ENCODE measurements at places on chromosomes 11 and 22.
A peak's percentile ranks its signal among the peaks of the same experiment; 100 is the strongest.

GRCh38 chr11:68470304-68470811, 9.8 kb downstream of the PPP6R3 start:
- DNase-seq, result no peak

GRCh38 chr11:65150509-65151299, 16.4 kb upstream of the SYVN1 start:
- DNase-seq, result peak; percentile 13

DNA sequence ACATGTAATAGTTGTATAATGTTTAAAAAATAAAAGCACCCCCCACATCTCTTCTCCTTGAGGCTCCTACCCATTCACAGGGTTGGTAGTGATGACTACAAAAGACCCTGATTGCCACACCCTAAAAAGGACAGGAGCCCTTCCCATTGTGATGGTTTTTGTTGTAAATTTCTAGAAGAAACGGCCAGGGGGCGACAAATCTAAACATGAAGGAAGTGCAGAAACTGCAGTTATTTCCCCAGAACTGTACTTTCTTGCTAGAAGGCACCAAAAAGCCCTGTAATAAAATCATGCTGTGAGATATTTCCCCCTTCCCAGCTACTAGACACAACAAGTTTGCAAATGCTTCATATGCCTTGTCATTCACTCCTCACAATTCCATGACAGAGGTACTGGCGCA, 10.8 kb downstream of the PRR5L start:
- peak; percentile 47 for DNase-seq

DNA sequence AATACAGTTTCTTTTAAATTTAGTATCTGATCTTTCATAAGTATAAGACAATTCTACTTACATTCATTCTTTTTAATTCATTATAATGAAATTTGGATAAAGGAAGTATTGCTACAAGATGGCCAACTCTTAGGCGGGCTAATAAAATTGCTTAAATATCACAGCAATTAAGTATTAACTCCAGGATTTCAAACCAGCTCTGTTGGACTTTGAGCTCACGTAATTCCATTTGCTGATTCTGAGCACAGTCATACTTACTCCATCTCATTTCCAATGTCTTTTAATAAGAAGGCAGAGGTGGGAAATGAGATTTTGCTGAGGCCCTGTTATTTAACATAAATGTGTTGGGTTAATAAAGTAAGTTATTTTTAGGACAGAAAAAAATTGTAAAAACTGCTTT, 748.1 kb downstream of the KCNA4 start:
- DNase-seq, result no peak

DNA sequence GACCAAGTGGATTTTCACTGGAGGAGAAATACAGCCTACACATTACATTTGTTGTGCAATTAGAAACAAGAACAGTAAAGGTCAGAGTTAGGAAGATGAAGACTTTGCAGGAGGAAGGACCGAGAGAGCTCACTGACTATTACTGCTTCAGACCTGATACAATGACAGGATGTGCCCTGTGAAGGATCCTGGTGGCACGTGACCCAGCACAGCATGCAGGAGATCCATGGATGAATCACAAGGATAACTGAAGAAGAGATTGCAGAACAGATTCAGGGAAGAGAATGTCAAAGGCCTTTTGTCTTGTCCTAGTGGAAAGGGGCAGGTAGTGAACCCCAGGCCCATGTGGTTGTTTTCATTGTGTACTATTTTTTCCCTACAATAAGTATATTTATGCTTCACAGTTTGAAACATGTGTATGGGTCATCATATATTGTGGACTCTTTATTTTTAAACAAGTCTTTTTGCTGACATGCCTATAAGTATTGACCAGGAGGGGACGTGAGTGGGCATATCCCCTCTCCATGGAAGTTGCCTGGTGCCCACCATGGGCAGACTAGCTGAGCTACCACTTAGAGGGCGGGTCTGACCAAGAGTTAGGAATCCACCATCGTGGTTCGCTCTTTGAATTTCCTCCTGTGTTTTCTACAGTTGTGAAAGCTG, 44.3 kb downstream of the RASSF10 start:
- no peak for DNase-seq

- no peak for DNase-seq
These were observed 17.0 kb downstream of the MRPL48 start for GRCh38 chr11:73804712-73805111.

DNA sequence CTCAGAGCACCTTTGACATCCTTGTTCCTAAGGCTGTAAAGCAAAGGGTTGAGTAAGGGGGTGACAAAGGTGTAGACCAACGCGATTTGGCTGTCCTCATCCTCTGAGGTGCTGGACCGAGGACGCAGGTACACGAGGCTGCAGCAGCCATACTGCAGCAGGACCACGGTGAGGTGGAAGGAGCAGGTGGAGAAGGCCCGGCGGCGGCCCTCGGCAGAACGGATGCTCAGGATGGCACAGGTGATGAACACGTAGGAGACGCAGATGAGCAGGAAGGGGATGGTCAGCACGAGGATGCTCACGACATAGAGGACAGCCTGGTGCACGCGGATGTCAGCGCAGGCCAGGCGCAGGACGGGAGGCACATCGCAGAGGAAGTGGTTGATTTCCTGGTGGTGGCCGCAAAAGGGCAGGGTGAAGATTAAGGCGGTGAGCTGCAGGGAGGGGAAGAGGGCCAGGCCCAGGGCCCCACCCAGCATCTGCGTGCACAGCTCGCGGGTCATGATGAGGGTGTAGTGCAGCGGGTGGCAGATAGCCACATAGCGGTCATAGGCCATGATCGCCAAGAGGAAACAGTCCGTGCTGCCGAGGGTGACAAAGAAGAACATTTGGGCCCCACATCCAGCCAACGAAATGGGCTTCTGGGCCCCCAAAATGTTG, 632 bp downstream of the OR10Q1 start:
- no peak for DNase-seq

- DNase-seq, result peak; percentile 40
These were observed 1.5 kb downstream of the SYT12 start for GRCh38 chr11:67024410-67024809.

DNA sequence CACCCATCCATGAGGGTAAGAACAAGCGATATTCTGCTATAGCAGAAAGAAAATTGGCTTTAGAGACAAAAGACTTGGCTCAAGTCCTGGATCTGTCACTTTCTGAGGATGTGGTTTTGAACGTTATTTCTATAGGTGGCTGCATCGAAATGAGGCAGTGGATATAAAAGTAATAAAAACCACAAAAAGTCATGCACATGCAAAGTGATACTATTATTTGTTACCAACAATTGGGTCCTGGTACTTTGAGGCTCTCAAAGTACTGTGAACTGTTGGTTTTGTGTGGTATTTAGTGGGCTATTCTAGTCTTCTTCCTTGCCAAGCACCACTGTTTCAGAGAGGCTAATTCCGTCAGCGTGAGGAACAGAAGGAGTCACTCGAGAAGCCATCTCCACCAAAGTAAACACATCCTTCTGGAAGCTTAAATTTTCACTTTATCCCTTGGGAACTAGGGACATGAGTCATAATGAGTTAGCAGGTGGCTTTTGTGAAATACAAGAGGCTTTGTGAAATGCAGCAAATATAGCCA, 13.1 kb downstream of the UBASH3B start:
- peak; percentile 45 for DNase-seq

DNA sequence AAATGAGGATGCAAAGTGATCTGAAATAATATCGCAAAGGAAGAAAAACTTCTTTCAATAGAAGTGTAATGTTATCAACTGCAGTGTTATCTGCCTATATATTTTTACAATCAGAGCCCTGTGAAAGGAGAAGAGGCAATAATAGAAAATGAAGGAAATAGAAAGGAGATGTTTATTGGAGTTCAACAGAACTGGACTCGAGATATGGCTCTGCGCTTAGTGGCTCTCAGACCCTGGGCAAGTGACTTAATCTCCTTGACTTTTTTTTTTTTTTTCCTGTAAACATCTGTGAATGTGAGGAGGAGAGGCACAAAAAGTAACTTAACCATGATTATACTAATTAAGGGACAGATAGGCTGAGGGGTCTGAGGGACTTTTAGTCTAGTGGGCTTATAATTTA, 18.9 kb downstream of the CNTF start:
- no peak for DNase-seq

DNA sequence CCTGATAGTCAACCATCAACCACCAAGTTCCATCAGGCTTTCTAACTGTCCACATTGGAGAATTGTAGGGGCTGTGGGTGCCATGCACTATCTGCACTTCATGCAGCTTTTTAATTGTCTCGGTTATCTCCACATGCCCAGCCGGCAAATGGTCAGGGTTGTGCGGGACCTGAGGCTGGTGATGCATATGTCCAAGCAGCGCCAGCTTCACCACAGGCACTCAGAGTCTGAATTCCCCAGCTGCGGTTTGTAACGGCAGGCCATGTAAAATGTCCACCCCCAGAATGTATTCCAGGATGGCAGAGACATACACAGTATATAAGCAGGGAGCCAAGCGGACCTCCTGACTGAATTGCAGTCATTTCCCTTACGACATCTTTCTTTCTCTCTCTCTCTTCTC, 435.6 kb downstream of the DYNC2H1 start:
- DNase-seq, result no peak

GRCh38 chr22:45731041-45731797, 59.6 kb downstream of the ATXN10 start:
- no peak for DNase-seq

DNA sequence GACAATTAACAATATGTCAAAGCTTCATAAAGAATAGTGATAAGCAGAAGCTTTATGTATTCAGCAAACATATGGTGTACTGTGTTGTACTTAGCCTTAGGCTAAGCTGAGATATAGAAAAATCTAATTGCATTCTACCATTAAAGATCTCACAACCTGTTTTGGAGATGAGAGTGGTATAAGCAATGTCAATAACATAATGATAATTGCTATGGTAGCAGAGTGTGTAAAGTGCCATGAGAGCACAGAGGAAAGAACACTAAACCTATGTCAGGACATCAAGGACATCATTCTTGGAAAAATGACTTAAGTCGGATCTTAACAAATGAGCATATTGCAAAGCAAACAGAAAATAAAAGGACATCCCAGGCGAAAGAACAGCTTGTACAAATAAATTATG, 28.6 kb upstream of the ANGPTL5 start:
- DNase-seq, result no peak

DNA sequence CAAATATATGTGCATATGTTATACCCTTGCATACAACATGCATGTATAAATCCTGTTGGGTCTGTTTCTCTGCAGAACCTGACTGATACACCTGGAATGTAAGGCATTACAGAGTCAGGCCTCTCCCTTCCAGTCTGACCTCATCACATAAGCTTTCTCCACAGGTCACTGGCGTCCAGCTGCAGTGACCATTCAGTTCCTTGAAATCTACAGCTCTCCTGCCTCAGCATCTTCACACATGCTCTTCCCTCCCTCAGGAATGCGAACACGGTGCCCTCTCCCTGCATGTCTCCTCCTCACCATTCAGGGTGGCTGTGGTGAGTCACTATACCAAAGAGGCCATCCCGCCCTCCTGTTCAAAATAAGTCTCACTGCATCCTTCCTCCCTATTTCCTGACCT, 657.8 kb upstream of the B3GAT1 start:
- no peak for DNase-seq

GRCh38 chr11:57361926-57362325, 19.0 kb downstream of the PRG3 start:
- no peak for DNase-seq

GRCh38 chr11:27204529-27204928, 158.5 kb downstream of the CCDC34 start:
- DNase-seq, result no peak

GRCh38 chr11:134132808-134133207, 63.9 kb downstream of the JAM3 start:
- no peak for DNase-seq

DNA sequence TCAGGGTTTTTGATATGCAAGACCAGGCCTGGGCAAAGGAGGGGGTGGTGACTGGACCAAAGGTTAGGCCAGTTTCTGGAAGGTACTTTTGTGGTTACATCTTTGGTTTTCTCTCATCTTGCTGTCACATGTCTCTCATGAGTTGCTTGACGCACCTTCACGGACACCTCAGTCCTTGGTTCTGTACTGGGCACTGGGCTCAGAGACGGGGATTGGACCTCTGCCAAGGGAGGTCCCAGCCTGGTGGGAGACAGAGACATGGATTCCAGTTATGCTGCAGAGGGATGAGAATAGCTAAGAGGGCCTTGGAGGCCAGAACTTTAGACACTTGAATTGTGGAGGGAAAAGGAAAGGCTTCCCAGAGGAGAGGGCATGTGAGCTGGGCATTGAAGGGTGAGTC, 1.7 kb downstream of the USP35 start:
- DNase-seq, result no peak

GRCh38 chr22:30228509-30229359, 17.8 kb downstream of the LIF start:
- DNase-seq, result no peak

DNA sequence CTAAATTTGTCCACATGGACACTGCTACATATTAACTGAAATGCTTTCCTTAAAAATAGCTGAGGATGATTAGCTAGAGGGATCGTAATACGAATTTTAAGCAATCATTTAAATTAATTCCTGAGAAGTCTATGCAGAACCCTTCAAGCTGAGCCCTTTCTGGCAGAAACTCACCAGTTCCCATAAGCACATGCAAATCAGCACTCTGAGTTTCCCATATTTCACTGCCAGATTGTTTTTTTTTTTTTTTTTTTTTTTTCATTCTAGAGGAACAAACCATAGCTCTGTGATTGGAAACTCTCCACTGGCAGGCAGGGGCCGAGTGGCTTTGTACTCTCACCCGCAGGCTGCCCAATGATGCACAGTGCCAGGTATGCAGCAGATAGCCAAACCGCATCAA, 145.6 kb downstream of the EFCAB6 start:
- no peak for DNase-seq

DNA sequence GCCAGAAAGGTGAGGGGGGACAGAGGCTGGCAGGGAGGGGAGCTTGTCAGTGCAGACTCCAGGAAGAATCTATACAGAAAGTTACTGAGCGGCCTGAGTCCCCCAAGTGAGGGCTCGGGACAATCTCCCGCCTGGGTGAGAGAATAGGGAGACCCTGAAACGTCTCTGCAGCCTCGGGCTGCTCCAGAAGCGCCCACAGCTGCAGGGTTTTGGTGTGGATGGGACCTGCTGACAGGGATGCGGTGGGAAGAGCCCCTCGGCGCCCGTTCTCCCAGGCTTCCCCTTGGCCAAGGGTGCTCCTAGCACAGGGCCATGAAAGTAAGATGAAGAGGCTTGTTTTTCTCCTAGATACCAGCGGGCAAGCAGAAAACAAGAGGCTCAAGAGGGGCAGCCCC, 743 bp upstream of the RCE1 start:
- no peak for DNase-seq

GRCh38 chr11:116641561-116642045, 131.2 kb downstream of the BUD13 start:
- DNase-seq, result no peak

GRCh38 chr11:30916764-30917163, 330.6 kb upstream of the MPPED2 start:
- no peak for DNase-seq

GRCh38 chr22:36982136-36982535, 37.1 kb downstream of the TST start:
- DNase-seq, result no peak

- DNase-seq, result no peak
These were observed 78.6 kb upstream of the GRK3 start for GRCh38 chr22:25485626-25486545.

GRCh38 chr22:48926643-48927042, 901.0 kb downstream of the BRD1 start:
- no peak for DNase-seq
